HFFc6 (cell line): ENCODE measurements at places on chromosomes 6 and 20. TPM values are rescaled to one million over a fixed set of nuclear protein-coding genes. Genes with fewer than 3 reads are reported as not detected.

DNA sequence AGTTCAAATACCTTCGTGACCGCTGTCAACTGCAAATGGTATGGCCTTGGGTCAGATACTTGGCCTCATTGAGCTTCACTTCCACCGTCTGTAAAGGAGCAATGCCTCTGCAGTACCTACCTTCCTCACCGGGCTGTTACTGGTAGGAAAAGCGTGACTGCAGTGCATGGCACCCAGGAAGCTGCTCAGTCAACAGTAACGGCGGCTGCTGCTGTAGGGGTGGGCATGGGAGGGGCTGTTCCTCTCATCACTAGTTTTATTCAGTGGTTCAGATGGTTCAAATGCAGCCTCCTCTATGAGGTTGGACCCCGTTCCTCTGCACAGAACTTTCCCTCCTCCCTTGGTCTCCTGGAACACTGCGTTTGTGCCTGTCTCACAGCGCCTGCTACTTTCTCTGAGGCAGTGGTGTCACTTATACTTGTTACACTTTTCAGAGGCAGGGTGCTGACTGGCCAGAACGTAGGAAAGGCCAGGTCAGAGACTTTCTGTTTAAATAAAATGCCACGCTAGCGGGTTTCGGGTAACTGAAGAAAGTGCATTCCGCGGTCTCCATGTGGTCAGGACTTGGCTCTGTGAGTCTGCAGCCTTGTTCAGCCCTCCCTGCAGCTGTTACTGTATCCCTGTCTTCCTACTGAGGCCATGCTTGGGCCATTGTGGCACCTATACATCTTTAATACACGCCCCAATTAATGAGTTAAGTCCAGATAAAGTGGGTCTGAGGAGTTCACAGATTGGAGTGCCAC is 279.6 kb downstream of the NRN1 start:
- DNase-seq: no peak
- no peak overlapping the region for H3K4me3 ChIP-seq
- peaks cover 1% of the 10 kb centered on the region; the same call in 1 of the 2 replicates for H3K27me3 ChIP-seq
- H3K27ac ChIP-seq: no peak overlapping the region

GRCh38 chr20:10064611-10065010 is 29.8 kb downstream of the ANKEF1 start:
- H3K4me3 ChIP-seq: no peak overlapping the region
- H3K27ac ChIP-seq: no peak overlapping the region
- H3K36me3 ChIP-seq: no peaks in the 10 kb centered on the region
- H3K27me3 ChIP-seq: no peaks in the 10 kb centered on the region; the same call in 1 of the 2 replicates

- no peak overlapping the region for H3K4me3 ChIP-seq
- no peak overlapping the region for H3K27ac ChIP-seq
- peaks cover 27% of the 10 kb centered on the region for H3K4me1 ChIP-seq
- no peaks in the 10 kb centered on the region for H3K36me3 ChIP-seq
- H3K27me3 ChIP-seq: no peaks in the 10 kb centered on the region
Measured at GRCh38 chr6:121550491-121551010, 115.1 kb downstream of the GJA1 start.

GRCh38 chr20:10020937-10021336 is 13.8 kb upstream of the ANKEF1 start:
- H3K4me1 ChIP-seq: no peaks in the 10 kb centered on the region
- no peaks in the 10 kb centered on the region for H3K36me3 ChIP-seq
- no peak overlapping the region for H3K27ac ChIP-seq
- no peaks in the 10 kb centered on the region for H3K27me3 ChIP-seq

GRCh38 chr6:56647172-56647762 is 4.6 kb upstream of the DST start:
- peaks cover 76% of the 10 kb centered on the region for H3K36me3 ChIP-seq
- H3K27me3 ChIP-seq: peaks cover 13% of the 10 kb centered on the region
- no peak for DNase-seq
- H3K4me1 ChIP-seq: peaks cover 85% of the 10 kb centered on the region

Gene TLDC2
- total RNA-seq: 0.46 to 0.48 TPM (median 0.48 TPM) in 3 replicates

DNA sequence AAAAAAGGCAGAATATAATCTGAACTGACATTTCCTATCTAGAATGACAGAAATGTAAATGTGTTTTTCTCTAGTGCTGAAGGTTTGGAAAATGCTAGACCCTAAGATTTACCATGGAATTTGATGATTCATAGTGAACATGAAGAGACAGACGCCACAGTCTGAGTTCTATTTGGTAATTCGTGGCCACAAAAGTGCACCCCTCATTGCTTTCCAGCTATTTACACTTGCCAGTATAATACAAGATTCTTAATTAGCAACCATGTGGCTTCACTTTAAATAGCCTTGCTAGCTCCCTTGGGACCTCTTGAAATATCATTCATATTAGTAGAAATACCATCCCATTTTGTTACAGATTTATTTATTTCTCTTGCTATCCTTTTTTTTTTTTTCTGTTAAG is 636.8 kb downstream of the PRKN start:
- H3K36me3 ChIP-seq: no peaks in the 10 kb centered on the region
- no peaks in the 10 kb centered on the region for H3K27me3 ChIP-seq
- no peaks in the 10 kb centered on the region for H3K4me1 ChIP-seq
- H3K4me3 ChIP-seq: no peak overlapping the region

GRCh38 chr20:48431653-48432493 is 395.9 kb downstream of the PREX1 start:
- H3K27me3 ChIP-seq: no peaks in the 10 kb centered on the region; the same call in none of the 2 replicates
- no peaks in the 10 kb centered on the region for H3K36me3 ChIP-seq
- H3K4me1 ChIP-seq: no peaks in the 10 kb centered on the region
- no peak overlapping the region for H3K4me3 ChIP-seq

Gene ARHGAP40
- total RNA-seq: 0.09 to 0.48 TPM (median 0.16 TPM) in 3 replicates

GRCh38 chr6:33768644-33769120 is 20.2 kb downstream of the LEMD2 start:
- peaks cover 4% of the 10 kb centered on the region; the same call in 1 of the 2 replicates for H3K27me3 ChIP-seq
- peak overlapping the region; percentile 94 for H3K27ac ChIP-seq
- peak overlapping the region; percentile 45; the same call in 1 of the 2 replicates for H3K4me3 ChIP-seq
- DNase-seq: peak; percentile 80

DNA sequence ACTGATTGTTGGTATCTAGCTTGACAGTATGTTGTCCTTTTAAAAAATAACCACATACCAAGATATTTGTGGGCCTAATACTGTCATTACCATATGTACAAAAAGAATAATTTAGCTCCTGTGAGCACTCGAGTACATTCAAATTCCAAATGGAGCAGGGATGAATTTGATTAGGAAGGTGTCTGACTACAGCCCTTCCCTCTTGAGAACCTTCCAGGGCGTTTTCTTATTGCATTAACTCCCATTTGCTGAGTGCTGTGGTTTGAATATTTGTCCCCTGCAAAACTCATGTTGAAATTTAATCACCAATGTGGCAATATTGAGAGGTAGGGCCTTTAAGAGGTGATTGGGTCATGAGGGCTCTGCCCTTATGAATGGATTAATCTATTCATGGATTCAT is 76.9 kb upstream of the RALY start:
- peaks cover 23% of the 10 kb centered on the region for H3K27me3 ChIP-seq
- no peak for DNase-seq
- H3K36me3 ChIP-seq: no peaks in the 10 kb centered on the region
- no peak overlapping the region for H3K27ac ChIP-seq

Gene VNN1
- 0.07 to 0.08 TPM in 2 of 3 replicates, not detected in the other for total RNA-seq

DNA sequence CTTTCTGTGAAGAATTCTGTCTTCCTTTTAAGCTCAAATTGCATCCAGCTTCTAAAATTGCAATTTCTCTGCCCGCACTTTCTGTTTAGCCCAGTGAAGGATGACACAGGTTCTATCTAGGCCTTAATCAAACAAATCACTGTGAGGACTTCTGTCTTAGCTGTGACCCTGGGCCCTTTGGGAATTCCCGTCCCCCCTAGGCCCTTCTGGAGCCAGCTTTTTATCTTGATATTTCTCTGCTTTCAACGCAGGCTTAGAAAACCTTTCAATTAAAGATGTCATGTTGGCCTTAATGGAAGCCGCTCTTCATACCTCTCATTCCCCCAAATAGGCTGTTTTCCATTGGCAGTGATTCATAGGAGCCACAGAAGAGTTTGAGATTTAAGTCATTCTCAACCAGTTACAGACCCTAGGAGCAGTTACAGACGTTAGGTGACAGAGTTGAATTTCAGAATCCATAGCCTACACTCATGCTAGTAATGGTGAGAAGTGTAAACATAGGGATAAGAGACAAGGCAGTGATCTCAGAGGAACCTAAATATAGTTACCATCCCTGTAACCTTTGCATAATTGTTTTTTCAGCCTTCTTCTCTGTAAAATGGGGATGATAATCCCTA is 74.8 kb upstream of the FLRT3 start:
- H3K4me1 ChIP-seq: no peaks in the 10 kb centered on the region
- H3K4me3 ChIP-seq: no peak overlapping the region
- H3K27ac ChIP-seq: no peak overlapping the region

Gene SLC44A4
- total RNA-seq: not detected in 3 replicates

Gene CAGE1
- total RNA-seq: 0.12 TPM in 1 of 3 replicates, not detected in the others

GRCh38 chr20:43770342-43770741 is 43.5 kb upstream of the GTSF1L start:
- no peak overlapping the region for H3K4me3 ChIP-seq
- H3K4me1 ChIP-seq: peaks cover 28% of the 10 kb centered on the region
- H3K27me3 ChIP-seq: peaks cover 2% of the 10 kb centered on the region; the same call in 1 of the 2 replicates
- H3K27ac ChIP-seq: no peak overlapping the region

DNA sequence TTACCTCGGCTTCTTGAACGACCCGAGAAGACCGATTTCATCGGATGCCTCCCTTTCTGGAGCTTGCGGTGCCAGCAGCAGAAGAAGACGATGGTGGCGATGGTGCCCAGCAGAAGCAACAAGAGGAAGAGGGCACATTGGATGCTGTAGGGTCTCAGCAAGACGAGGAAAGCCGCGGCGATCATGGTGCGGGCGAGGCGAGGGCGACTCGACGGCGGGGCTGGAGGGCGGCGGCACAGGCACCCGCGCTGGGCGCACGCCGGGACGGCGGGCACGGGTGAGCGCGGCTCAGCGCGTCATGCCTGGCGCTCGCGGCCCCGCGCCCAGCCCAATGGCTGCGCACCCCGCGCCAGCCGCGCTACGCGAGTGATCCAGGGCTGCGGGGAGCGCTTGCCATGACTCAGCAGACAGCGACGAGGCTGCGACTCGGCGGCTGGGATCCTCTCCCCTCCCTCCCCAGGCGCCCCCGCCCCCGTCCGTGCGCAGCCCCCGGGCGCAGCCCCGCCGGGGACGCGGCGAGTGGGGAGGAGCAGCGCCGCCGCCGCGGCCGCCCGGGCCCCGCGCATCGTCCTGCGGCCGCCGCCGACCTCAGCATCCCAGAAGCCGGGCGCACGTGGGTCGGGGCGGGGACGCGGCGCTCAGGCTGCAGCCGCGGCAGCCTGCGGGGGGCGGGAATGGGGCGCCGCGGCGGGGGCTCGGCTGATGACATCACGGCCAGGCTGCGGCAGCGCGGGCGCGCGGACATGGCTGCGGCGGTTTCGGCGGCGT is at the start of gene BEND6:
TSS of gene BEND6 (plus strand) at position 705 of the 768 bp plus-strand sequence. CDS start 26,704 bp downstream, outside the sequence.
- H3K4me3 ChIP-seq: peak within 1 kb of the TSS; percentile 99
- peaks cover 17% of the 10 kb centered on the region for H3K36me3 ChIP-seq
- H3K27me3 ChIP-seq: no peaks in the 10 kb centered on the region; the same call in 1 of the 2 replicates
- H3K27ac ChIP-seq: peak within 1 kb of the TSS; percentile 97

DNA sequence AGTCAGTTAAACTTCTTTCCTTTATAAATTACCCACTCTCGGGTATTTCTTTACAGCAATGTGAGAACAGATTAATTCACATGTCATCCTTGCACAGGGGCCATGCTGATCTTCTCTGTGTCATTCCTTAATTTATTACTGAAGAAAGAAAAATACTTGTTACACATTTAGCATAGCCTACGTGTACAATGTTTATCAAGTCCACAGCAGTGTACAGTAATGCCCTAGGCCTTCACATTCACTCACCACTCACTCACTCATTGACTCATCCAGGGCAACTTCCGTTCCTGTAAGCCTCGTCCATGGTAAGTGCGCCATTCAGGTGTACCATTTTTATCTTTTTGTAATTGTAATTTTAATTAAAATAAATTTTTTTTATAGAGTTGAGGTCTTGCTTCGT is 73.6 kb downstream of the RSPH3 start:
- H3K27ac ChIP-seq: peak overlapping the region; percentile 92
- peaks cover 4% of the 10 kb centered on the region for H3K27me3 ChIP-seq
- peaks cover 5% of the 10 kb centered on the region; the same call in 1 of the 2 replicates for H3K36me3 ChIP-seq
- peak; percentile 88 for DNase-seq

Gene LY86
- not detected in 3 replicates for total RNA-seq

Gene COL21A1
- total RNA-seq: not detected in 3 replicates

GRCh38 chr20:35237486-35237885 is 11.0 kb downstream of the MMP24 start:
- no peak overlapping the region for H3K4me3 ChIP-seq
- DNase-seq: peak; percentile 12
- peaks cover 5% of the 10 kb centered on the region for H3K27me3 ChIP-seq
- H3K36me3 ChIP-seq: peaks cover 11% of the 10 kb centered on the region

Gene FGD2
- not detected in 2 replicates for total RNA-seq

Gene THBD
- 0.10 to 0.12 TPM in 2 of 3 replicates, not detected in the other for total RNA-seq

- no peaks in the 10 kb centered on the region for H3K4me1 ChIP-seq
- H3K4me3 ChIP-seq: no peak overlapping the region
- no peaks in the 10 kb centered on the region; the same call in 1 of the 2 replicates for H3K27me3 ChIP-seq
Measured at GRCh38 chr6:16481697-16482399, 243.5 kb downstream of the GMPR start.

DNA sequence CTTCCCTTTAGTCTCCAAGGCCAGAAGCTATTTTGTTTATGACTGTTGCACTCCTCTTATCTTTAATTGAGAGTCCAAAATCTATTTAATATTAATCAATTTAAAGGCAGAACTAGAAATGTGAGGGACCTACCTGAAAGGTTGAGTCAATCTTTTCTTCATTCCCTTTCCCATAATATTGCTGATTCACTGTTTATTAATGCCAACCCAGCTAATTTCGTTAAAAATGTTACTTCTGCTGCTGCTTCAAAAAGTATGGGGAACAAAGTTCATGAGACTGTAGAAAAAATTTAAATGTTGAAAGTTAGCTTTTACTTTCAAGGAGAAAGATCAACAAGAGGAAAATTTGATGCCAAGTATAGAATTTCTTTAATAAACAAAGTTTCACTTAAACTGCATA is 365.3 kb downstream of the TENT5A start:
- H3K4me3 ChIP-seq: no peak overlapping the region
- H3K27me3 ChIP-seq: no peaks in the 10 kb centered on the region
- H3K27ac ChIP-seq: no peak overlapping the region
- H3K4me1 ChIP-seq: peaks cover 22% of the 10 kb centered on the region

DNA sequence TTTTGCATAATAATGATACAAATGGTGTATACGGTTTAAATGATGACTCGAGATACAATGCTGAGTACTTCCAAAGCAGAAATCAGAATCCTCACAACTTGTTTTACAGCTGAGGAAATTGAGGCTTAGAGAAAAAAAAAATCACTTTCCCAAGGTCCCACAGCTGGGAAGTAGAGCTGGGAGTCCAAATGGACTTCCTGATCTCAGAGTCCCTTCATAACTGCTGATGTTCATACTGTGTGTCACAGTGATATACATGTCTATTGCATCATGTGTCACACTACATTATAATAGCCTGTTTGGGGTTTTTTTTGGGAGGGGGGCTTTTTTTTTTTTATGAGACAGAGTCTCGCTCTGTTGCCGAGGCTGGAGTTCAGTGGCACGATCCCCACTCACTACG is 8.5 kb downstream of the HM13 start:
- H3K36me3 ChIP-seq: peaks cover 26% of the 10 kb centered on the region
- H3K4me3 ChIP-seq: no peak overlapping the region
- peaks cover 56% of the 10 kb centered on the region for H3K4me1 ChIP-seq
- H3K27me3 ChIP-seq: no peaks in the 10 kb centered on the region
- H3K27ac ChIP-seq: peak overlapping the region; percentile 61
